HS-27A (cell line): ENCODE measurements at places on chromosomes 6 and 20.

DNA sequence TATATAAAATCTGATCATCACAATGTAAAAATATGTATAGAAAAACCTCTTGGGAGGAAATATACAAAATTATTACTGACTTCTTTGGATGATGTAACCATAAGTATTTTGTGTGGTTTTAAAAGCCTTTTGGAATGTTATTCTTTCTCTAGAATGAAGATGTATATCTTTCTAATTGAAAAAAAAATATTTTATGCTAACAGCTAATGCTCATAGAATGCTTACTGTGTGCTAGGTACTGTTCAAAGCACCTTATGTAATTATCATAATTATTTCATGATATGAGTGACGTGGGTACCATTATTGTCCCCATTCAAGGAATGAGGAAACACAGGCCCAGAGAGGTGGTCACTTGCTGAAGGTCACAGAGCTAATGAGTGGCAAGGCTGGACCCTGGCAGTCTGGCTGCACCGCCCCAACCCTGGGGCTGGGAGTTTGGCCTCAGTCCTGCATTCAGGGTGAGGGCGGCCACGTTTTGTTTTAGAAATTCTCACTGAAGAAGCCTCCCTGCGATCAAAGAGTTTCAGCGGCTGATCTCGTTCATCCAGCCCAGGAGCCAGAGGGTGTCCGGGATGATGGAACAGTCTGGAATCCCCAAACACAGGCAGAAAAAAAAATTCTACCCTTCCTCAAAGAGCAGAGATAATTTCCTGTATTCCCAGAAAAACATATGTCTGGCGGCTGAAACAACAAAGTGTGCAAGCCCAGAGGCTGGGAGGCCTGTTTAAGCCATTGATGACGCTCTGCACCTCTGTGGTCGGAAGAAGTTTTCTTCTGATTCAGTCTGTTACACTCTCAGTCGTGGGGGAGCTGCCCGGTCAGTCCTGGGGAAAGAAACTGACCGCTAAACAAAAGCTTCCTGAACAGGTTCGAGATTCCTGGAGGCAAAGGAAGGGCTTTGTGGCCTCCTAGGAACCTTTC, 37.3 kb downstream of the TFEB start:
- DNase-seq, result peak; percentile 81

DNA sequence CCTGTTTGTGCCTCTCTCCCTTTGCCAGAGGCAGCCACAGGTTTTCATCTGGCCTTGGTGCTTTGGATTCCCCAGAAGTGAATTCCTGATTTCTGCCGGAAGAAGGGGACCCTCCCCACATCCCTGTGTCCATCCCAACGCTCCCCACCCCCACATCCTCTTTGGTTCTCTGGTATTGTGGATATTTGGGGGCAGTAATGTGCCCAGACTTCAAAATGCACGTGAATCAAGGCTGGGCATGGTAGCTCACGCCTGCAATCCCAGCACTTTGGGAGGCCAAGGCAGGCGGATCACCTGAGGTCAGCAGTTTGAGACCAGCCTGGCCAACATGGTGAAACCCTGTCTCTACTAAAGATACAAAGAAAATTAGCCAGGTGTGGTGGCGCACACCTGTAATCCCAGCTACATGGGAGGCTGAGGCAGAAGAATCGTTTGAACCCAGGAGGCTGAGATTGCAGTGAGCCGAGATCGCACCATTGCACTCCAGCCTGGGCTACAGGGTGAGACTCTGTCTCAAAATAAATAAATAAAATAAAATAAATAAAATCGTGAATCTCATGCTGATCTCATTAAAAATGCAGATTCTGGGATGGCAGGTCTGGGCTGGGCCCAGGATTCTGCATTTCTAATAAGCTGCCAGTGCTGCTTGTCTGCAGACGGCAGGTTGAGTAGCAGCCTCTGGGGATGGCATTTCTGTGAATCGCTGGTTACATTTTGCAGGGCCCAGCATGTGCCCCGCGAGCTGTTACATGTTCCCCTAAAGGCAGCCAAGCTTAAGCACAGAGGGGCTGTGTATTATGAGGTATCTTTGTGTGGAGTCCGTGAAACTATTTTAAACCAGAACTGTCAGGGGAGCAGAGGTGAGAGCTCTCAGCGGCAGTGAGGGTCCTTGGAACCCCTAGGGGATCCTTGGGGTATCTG, 49.0 kb downstream of the SYNJ2 start:
- DNase-seq, result no peak

- DNase-seq, result no peak
Measured at GRCh38 chr20:50715694-50716093, 15.7 kb upstream of the PARD6B start.

DNA sequence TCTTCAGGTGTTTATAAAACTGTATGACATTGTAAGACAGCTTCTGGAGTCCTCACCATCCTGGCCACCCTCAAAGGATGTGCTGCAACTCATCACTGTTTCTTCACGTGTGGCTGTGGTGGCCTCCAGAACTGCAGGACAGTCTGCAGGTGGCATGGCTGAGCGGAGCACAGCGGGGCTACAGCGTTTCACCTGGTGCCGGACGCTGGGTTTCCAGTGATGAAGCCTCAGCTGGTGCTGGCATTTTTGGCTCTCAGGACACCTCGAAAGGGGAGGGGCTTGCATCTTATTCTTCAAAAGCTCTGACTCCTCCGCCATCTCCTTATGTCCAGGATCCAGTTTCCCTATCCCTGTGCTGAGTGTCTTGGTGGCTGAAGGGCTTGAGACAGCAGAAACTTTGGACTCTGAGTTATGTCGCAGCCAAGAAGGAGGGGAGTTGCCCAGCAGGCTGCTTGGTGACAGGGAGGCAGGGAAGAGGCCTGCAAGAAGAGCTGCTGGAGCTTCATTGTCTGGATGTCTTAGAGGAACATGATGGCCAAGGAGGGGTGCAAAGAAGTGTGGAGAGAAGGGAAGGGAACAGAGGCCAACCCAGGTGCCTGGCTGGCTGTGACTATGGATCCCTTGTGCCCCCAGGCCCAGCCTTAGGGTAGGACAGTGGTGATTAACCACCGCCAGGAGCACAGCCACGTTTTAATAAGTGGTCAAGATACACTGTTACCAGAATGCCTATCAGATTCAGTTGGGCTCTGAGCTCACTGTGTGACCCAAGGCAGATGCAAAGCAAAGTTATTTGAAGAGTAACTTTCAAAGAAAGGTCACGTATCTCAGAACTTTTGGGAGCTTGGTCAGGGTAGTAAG, 58.7 kb downstream of the GTF2H5 start:
- no peak for DNase-seq
